NCI-H69 (cell line): ENCODE measurements at places on chromosomes 16 and 17.

GRCh38 chr17:79850571-79851460, 11.6 kb upstream of the CBX4 start:
- DNase-seq: no peak

DNA sequence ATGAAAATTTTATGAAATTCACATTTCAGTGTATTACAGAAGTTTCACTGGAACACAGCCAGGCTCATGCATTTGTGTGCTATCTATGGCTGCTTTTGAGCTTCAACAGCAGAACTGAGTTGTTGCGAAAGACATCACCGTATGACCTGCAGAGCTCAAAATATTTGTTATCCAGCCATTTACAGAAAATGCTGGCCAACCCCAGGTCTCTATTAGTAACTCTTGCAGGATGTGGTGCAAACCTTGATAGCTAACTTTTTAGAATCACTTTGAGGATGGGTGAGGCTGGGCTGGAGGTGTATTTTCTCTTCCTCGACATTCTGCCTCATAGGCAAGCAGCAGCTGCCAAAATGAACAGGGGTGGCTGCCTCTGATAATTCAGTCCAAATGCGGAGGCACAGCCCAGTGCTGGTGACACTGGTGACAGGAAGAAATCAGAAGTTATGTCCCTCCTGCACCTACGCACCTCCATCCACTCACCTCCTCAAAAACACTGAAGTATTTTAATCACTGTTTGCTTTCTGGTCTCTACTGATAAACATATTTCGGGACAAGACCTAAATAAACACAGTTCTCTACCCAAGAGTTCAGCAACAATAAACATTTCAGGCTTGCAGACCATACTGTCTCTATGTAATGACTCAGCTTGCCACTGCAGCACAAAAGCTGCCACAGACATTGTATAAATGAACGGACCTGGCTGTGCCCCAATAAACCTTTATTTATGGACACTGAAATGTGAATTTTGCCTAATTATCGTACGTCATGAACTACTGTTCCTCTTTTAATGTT, 28.5 kb downstream of the ARHGAP17 start:
- no peak for DNase-seq

GRCh38 chr16:23771027-23771426, 16.2 kb downstream of the CHP2 start:
- no peak for DNase-seq

DNA sequence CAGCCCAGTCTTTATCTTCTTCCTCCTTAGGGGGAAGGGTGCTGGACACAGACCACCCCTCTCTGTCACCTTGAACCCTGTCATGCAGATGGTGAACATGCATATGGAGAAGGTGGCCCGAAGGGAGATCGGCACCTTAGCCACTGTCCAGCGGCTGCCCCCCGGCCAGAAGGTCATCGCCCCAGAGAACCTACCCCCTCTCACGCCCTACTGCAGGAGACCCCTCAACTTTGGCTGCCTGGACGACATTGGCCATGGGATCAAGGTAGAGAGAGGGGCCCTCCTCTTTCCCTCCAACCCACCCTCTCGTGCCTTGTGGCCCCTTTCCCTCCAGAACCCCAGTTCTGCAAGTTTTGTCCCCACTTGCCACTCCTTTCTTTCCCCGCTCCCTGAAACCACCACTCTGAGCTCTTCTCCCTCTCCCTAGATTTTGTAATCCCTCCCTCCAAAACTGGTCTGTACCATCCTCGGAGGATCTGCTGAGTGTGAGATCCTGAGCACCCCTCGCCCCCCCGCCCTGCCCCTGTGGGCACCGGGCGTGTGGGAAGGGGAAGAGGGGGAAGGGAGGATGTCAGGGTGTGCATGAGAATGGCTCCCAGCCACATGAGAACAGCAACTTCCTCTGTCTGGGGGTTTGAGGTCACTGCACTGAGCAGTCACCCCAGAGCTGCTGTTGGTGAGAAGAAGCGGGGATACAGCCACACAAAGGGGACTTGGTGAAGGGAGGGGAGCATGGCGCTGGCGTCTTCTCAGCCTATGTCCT, 7.3 kb downstream of the ABI3 start:
- no peak for DNase-seq

DNA sequence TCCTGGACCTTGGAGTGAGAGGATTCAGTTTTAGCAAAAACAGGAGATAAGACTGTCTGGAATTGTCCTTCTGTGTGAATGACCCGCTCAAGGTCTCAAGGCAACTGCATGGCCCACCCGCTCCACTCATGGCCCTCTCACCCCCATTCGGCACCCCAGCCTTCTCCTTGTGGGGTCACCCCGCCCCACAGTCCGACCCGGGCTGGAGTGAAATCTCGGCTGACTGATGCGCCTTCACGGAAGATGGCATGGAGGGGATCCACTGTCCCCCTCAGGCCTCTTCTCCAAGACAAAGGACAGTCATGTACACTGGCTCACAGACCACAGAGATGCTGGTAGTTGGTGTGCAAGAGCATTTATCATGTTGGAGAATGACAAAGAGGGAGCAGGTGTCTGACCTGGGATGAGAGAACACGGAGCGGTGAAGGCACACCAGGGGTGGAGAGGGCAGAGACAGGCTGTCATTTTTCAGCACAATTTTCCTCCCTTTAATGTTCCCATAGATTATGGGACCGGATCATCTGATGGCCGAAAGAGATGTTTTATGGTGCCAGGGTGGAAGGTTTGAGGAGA, 391.9 kb upstream of the TNRC6C start:
- no peak for DNase-seq

DNA sequence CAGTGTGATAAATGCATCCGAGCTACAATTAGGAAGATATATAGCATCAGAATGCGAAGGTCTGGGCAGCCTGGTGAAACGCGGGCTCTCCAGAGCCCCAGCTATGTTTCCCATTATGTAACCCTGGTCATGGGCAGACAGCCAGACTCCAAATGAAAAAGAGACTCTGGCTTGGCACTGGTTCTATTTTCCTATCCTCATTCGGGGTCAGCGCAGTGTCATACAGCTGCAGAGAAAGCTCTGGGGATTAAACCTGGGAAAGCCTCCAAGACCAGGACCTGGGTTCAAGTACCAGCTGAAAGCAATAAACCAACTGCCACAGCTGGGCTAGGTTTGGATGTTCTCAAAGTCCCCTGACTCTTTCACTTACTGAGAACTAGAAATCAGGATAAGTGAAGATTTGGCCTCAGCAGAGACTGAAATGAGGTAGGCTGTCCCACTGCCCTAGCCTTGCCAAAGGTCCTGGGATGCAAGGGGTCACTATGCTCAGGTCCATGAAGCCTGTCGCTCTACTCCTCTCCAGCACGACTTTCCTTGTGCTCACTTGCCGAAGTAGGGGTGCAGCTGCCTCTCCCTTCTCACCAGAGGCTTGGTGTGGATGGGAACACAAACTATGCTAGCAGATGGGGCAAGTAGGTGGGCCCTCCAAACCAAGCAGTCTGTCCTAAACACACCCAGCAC, 123.8 kb downstream of the SMG6 start:
- DNase-seq: peak; percentile 93

GRCh38 chr16:68825427-68825826, 17.9 kb upstream of the TANGO6 start:
- no peak for DNase-seq

GRCh38 chr16:20289571-20289970, 37.7 kb downstream of the GP2 start:
- no peak for DNase-seq

GRCh38 chr16:76343769-76344168, 66.6 kb downstream of the CNTNAP4 start:
- no peak for DNase-seq

DNA sequence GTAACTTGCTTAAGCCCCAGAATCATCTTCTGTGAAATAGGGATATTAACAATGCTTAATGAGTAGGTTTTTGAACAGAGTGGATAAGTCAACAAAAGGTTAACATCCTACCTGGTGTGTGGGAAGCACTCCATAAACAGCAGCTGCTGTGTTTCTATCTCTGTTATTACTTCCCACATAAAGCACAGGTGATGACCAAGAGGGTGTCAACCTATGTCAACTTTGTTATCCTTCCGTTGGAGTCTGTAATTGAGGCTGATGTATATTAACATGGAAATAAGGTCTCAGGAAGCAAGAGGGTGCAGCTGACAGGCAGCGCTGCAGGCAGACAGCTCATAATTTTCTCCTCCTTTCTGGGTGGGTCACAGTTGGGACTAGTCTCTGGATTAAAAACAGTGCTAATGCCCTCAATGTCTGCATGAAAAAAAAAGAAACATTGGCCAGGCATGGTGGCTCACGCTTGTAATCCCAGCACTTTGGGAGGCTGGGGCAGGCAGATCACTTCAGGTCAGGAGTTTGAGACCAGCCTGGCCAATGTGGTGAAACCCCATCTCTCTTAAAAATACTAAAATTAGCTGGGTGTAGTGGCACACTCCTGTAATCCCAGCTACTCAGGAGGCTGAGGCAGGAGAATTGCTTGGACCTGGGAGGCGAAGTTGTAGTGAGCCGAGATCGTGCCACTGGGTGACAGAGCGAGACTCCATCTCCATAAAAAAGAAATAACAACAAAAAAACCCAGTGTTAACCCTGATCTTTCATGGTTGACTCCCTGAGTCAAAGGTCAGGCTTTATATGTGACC, 269.6 kb downstream of the SNX29 start:
- DNase-seq: peak; percentile 98

- no peak for DNase-seq
Observed at GRCh38 chr16:55559933-55560516, 6.5 kb upstream of the CAPNS2 start.

DNA sequence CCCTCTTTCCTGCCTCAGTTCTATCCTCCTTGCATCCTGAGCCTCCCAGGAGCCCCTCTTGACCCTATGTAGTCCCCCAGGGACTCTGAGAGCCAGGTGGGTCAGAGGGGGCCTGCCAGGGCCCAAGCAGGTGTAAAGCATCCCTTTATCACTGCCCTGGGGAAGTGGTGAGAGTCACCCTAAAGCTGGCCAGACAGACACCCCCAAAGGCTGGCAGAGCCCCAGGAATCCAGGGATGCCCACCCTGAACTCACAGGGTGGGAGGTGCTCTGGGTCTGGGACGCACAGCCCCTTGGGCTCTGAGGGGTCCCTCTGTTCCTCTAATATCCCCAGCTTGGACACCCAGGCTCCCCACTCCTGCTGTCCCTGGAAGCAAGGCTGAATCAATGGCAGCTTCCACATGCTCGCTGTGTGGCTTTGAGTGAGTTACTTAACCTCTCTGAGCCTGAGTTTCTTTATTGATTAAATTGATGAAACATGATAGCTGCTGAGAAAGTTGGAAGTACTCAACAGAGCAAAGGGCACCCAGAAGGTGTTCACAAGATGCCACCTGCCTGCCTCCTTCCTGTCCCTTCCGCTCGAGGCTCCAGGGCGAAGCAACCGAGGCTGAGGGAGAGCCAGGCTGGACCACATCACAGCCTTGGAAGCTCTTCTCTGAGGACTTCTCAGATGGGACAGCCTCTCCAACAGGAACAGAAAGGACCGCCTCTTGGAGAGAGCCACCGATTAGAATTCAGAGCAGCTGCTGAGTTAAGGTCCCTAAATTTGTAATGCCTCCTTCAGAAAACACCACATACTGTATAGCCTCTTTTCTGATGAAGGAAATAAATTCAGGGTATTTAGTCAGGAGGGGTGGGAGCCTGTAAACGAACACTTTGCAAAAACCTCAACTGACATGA, 67.1 kb upstream of the DOC2B start:
- DNase-seq: no peak

- no peak for DNase-seq
Observed at GRCh38 chr17:80187515-80187941, 17.7 kb downstream of the CARD14 start.

DNA sequence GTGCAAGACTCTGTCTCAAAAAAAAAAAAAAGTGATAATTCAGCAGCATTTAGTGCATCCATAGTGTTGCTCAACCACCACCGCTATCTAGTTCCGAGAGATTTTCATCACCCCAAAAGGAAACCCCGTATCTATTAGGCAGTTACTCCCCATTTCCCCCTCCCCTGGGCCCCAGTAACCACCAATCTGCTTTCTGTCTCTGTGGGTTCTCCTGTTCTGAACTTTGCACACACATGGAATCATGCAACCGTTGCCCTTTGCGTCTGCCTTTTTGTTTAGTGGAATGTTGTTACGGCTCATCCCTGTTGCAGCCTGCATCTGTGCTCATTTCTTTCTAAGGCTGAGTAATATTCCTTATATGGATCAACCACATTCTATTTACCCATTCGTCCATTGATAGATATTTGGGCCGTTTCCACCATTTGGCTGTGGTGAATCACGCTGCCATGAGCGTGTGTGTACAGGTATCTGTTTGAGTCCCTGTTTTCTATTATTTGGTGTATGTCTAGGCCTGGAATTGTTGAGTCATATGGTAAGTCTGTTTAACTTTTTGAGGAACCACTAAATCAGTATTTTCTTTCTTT, 8.7 kb upstream of the SYNGR2 start:
- DNase-seq: no peak

DNA sequence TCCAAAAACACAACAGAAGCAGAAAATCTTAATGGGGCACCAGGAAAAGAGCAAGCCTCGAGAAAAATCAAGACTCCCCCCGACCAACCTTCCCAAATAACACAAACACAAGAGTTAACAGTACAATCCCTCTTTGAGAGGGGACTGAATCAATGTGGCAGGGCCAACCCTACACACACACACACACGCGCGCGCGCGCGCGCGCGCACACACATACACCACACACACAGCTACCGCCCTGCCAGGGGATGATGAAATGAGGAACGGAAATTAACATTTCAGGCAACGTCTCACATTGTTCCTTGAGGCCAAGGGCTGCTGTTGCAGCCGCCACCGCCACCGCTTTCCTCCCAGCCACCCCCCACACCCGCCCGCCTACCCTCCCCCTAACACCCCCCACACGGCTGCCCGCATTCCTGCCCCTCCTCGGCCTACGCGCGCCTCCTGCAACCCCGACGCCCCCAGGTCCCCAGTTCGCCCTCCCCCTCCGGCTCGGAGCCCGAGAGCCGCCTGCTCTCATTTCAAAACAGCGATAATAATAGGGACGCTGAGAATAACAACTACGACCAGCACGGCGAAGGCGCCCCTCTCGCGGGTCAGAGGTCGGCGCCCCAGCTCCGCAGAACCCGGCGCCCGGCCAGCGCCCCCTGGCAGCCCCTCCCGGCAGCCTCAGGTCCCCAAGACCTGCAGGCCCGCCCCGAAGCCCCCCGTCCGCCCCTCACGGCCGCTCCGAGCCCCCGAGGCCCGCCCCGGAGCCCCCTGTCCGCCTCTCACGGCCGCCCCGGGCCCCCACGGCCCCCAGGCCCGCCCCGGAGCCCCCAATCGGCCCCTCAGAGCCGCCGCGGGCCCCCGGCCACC, 1.1 kb downstream of the ANKRD11 start:
- DNase-seq: peak; percentile 82

- peak; percentile 45 for DNase-seq
Observed at GRCh38 chr16:31713945-31714902, 159.4 kb upstream of the ZNF267 start.

GRCh38 chr16:58684001-58684353, 593 bp downstream of the SLC38A7 start:
- no peak for DNase-seq

- no peak for DNase-seq
Observed at GRCh38 chr16:2992383-2993081, 12.3 kb upstream of the PKMYT1 start.
